ENCODE measurements at places on chromosomes 16 and 17.

DNA sequence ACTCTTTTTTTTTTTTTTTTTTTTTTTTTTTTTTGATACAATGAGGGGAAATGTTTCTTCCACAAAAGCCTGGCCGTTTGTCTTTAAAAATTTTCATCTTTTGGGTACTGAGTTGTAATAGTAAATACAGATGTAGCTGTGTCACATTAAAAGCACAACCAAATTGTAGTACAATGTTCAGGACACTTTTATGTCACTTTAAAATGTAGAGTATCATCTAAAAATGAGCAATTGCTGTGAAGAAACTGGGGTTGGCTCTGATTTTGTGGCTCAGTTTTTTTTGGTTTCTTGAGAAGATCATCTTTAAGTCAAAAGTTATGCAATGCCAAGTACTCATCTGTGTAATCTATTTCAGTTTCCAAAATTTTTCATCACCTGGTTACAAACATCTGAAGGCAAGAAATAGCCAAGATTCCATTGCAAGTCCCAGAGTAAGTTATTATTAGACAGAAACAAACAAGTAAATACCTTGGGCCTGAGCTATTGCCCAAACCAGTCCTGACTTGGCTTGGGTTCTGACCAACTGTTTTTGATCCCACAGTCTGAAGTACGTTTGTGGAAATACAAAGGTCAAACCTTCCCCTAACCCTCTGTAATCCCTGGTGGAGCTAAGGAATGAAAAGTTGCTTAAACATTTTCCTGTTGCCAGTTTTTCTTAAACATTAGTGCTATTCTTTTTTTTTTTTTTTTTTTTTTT lies 717.2 kb downstream of the WWOX start:
- no peak for DNase-seq

DNA sequence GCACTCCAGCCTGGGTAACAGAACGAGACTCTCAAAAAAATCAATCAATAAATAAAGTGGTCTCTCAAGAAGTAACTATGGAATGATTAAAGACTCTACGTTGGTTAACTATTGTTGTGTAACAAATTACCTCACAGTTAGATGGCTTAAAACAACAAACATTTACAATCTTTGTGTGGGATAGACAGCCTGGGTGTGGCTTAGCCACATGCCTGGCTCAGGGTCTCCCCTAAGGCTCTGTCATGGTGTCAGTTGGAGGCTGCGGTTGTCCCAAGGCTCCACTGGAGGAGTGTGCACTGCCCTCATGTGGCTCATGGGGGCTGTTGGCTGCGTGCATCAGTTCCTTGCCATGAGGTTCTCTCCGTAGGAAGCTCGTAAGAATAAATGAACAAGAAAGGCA lies 294.5 kb downstream of the SNX29 start:
- DNase-seq = no peak

- DNase-seq = no peak
Observed at GRCh38 chr17:1735834-1736347, 6.8 kb upstream of the SERPINF2 start.

DNA sequence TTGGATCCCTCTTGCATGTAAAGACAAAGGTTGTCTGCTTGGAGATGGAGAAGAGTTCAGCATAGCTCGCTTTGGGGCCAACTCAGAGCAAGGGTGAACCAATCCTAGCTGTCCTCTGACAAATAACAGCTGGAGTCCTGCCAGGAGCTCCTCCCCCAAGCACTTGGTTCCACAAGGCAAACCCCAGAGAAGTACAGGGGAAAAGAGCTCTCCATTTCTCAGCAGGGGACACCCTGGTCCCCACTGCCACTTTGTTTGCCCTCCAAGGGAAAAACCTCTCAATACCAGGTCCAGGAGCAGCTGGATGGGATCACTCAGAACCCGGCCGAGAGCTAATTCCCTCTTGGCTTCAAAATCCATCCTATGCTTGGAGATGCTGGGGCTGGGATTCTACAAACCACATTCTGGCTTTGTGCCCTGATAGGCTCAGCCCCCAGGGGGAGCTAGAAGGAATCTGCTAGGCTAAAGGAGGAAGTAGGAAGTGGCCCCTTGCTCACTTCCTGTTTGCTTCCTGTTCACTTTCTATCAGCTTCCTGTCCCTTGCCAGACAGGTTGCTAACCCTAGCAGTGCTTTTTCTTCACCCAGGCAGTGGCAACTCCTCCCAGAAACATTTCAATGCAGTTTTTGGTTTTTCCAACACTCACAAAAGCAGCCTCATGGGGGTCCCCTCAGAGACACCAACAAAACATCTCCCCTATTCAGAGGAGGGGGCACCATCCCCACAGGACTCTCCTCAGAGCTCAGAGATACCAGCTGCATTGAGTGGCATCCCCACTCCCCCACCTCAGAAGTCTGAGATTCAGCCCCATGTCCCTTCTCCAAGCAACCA lies 30.7 kb downstream of the CDRT4 start:
- no peak for DNase-seq

GRCh38 chr17:76184290-76184689 lies 43.2 kb upstream of the FOXJ1 start:
- DNase-seq = no peak

DNA sequence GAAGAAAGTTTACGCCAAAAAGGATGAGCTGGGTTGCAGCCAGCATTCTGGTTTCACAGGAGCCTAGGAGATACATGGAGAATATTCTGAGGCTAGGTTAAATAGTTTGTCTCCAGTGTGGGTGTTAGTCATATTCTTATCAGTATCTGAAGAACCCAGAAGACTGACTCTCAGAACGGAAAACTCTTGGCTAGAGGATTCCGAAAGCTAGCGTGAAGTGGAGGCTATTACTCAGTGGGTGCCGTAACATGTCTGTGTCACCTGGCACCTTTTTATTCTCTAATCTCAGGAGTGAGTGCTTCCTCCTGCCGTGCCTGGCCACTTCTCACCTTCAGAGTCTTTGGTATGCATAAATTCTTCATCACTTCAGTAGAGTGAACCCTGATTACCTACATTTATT lies 199.5 kb downstream of the WWOX start:
- no peak for DNase-seq
